ENCODE measurements at places on chromosomes 3 and 15. TPM values are rescaled to one million over a fixed set of nuclear protein-coding genes. Genes with fewer than 3 reads are reported as not detected.

- H3K4me1 ChIP-seq: peaks cover 22% of the 10 kb centered on the region
- H3K27me3 ChIP-seq: no peaks in the 10 kb centered on the region
- no peak overlapping the region for H3K4me3 ChIP-seq
- DNase-seq: no peak
Observed at GRCh38 chr3:72375237-72376076, 472.8 kb downstream of the SHQ1 start.

- H3K36me3 ChIP-seq: peaks cover 5% of the 10 kb centered on the region
- no peak overlapping the region for H3K4me3 ChIP-seq
- no peak overlapping the region for H3K27ac ChIP-seq
- no peaks in the 10 kb centered on the region for H3K4me1 ChIP-seq
- no peaks in the 10 kb centered on the region for H3K27me3 ChIP-seq
- DNase-seq: no peak
Observed at GRCh38 chr15:38843736-38844590, 279.3 kb upstream of the RASGRP1 start.

GRCh38 chr3:159565313-159565712 lies 423.3 kb upstream of the IL12A start:
- no peak for DNase-seq
- no peak overlapping the region for H3K4me3 ChIP-seq
- H3K27me3 ChIP-seq: no peaks in the 10 kb centered on the region
- no peak overlapping the region for H3K27ac ChIP-seq
- no peaks in the 10 kb centered on the region for H3K36me3 ChIP-seq

GRCh38 chr15:94294556-94294955 lies 63.2 kb downstream of the MCTP2 start:
- no peaks in the 10 kb centered on the region for H3K27me3 ChIP-seq
- no peak overlapping the region for H3K4me3 ChIP-seq
- peaks cover 9% of the 10 kb centered on the region for H3K36me3 ChIP-seq
- H3K4me1 ChIP-seq: no peaks in the 10 kb centered on the region

DNA sequence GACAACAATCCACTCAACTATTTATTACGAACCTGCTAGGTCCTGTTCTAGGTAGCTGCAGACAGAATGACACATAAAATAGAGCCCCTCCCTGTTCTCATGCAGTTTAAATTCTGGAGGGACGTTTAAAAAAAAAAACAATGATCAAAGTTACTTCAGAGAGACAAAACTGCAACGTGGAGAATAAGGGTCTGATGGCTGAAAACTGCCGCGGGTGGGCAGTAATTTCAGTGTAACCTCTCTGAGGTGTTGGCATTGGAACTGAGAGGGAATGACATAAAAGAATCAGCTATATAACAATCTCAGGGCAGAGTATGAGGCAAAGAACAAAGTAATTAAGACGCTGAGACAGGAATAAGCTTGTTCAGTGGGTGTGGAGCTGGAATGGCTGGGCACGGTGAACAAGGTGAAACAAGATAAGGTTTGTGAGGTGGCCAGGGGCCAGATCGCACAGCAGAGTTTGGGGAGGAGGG lies 19.5 kb downstream of the TBL1XR1 start:
- no peaks in the 10 kb centered on the region for H3K27me3 ChIP-seq
- no peak overlapping the region for H3K4me3 ChIP-seq
- peaks cover 5% of the 10 kb centered on the region for H3K4me1 ChIP-seq

- H3K36me3 ChIP-seq: no peaks in the 10 kb centered on the region
- H3K4me3 ChIP-seq: peak overlapping the region; percentile 94
- no peaks in the 10 kb centered on the region for H3K4me1 ChIP-seq
- DNase-seq: peak; percentile 46
- H3K27ac ChIP-seq: no peak overlapping the region
Observed at GRCh38 chr3:134029256-134029733, 430 bp downstream of the SLCO2A1 start.

- H3K4me3 ChIP-seq: no peak overlapping the region
- no peaks in the 10 kb centered on the region for H3K27me3 ChIP-seq
- DNase-seq: no peak
- H3K36me3 ChIP-seq: peaks cover 65% of the 10 kb centered on the region
- H3K27ac ChIP-seq: no peak overlapping the region
Observed at GRCh38 chr15:85744579-85744978, 50.1 kb downstream of the KLHL25 start.

- no peaks in the 10 kb centered on the region for H3K36me3 ChIP-seq
Observed at GRCh38 chr3:35544976-35545375, 94.3 kb upstream of the ARPP21 start.

DNA sequence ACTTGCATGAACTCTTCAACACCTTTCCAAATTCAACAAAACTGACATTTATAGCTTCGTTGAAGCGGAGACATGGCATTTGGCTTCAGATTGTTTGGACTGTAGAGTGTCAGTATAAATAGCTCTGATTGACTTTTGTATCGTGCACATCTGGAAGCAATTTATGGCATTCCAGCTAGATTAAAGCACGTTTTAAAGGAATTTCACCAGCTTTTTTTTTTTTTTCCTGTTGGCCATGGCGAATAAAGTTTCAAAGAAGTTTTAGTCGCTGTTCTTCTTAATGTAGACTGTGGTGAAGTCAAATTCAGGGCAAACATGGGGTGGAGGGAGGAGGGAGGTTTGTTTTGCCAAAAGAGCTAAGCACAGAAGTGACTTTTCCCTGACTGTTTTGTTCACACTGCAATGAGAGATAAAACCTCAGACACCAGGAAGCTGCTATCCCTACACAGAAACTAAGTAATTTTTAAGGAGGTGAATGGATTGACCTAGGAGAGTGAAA lies 391.0 kb upstream of the RARB start:
- DNase-seq: no peak
- H3K27ac ChIP-seq: no peak overlapping the region
- H3K4me3 ChIP-seq: no peak overlapping the region
- H3K27me3 ChIP-seq: no peaks in the 10 kb centered on the region
- no peaks in the 10 kb centered on the region for H3K4me1 ChIP-seq

GRCh38 chr15:36953346-36953745 lies 147.0 kb downstream of the MEIS2 start:
- no peaks in the 10 kb centered on the region for H3K27me3 ChIP-seq
- no peaks in the 10 kb centered on the region for H3K36me3 ChIP-seq
- no peak overlapping the region for H3K4me3 ChIP-seq
- no peaks in the 10 kb centered on the region for H3K4me1 ChIP-seq
- no peak for DNase-seq
- no peak overlapping the region for H3K27ac ChIP-seq

The ERC2 gene
- 15.4 TPM for total RNA-seq
